ENCODE measurements at places on chromosomes 5 and 9.

- no peak for DNase-seq
These were observed 3.4 kb downstream of the EPB41L4B start for GRCh38 chr9:109317311-109317978.

DNA sequence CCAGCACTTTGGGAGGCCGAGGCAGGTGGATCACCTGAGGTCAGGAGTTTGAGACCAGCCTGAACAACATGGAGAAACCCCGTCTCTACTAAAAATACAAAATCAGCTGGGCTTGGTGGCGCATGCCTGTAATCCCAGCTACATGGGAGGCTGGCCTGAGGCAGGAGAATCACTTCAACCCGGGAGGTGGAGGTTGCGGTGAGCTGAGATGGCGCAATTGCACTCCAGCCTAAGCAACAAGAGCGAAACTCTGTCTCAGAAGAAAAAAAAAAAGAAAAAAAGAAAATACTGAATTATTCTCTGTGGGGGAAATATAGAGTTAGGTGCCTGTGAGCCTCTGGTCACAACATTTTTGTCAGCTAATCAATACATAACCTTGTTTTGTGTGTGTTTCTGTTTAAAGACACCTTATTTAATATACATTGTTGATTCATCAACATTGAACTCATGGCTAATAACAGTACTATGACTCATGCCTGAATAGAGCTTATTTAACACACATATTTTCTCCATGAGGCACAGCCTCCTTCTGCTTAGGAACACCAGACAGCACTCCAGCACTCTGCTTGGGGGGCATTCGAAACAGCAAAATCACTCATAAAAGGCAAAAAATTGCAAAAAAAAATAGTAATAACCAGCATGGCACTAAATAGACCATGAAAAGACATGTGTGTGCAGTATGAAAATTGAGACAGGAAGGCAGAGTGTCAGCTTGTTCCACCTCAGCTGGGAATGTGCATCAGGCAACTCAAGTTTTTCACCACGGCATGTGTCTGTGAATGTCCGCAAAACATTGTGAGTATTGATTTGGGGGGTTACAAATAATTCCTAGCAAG is at the start of gene IL31RA:
IL31RA (plus strand) TSS at position 519 of the 836 bp plus-strand sequence; CDS start at position 733, 214 bp downstream.
- no peak for DNase-seq

- no peak for DNase-seq
These were observed 174.7 kb upstream of the PPP1R2B start for GRCh38 chr5:156675395-156675794.

DNA sequence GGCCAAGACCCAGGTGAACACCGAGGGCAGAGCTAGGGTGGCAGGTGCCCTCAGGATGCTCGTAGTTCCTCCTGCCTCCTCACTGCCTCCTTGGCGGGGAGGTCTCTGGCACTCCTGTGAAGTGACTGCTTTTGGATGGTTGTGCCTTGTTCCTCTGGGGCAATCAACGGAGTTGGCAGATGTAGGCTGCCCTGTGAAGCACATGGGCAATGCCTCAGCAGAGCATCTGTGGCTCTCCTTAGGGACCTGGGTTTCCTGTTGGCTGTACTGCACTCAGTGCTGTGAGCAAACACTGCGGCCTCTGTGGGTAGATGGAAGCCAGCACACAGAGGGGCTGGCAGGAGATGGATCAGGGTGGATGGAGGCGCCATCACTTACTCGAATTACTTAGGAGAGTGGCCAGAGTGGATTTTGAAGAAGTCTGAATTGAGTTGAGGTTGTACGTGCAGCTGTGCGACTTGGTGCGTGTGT is 71.4 kb upstream of the COL5A1 start:
- DNase-seq, result no peak

DNA sequence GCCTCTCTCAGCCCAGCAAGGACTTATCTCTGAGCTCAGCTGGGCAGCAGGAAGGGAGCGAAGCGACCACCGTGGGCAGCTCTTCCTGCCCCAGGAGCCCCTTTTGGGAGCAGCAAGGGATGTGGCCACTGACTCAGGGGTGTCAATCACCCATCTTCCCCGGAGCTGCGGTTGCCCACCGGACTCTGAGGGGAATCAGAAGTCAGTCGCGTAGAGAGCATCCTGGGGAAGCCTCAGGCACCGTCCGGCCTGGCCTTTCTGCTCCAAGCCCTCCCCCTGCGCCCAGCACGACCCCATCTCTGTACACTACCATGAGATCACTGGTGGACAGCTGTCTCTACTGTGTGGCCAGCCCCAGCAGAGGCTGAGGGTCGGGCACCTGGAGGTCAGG is 24.6 kb downstream of the GFI1B start:
- no peak for DNase-seq

- DNase-seq, result no peak
These were observed 127.8 kb upstream of the RAPGEF1 start for GRCh38 chr9:131867611-131868192.

DNA sequence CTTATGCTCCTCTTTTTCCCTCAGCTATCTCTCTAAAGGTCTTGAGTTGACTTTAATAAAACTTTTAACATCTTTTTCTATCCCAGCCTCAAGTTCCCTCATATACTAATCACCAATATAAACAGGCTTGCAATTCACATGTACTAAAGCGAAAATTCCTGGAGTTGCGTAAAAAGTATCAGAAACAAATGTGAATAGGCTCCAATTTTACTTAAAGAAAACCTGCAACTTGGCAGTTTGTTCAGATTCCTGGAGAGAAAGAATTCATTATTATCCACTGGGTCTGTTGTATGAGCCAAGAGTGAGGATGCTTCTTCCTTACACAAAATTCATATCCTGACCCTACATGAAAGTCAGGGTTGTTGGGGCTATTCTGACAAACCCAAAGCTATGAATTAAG is 384.2 kb downstream of the DTWD2 start:
- no peak for DNase-seq

GRCh38 chr5:14945450-14945849 is 73.9 kb upstream of the ANKH start:
- DNase-seq, result no peak

DNA sequence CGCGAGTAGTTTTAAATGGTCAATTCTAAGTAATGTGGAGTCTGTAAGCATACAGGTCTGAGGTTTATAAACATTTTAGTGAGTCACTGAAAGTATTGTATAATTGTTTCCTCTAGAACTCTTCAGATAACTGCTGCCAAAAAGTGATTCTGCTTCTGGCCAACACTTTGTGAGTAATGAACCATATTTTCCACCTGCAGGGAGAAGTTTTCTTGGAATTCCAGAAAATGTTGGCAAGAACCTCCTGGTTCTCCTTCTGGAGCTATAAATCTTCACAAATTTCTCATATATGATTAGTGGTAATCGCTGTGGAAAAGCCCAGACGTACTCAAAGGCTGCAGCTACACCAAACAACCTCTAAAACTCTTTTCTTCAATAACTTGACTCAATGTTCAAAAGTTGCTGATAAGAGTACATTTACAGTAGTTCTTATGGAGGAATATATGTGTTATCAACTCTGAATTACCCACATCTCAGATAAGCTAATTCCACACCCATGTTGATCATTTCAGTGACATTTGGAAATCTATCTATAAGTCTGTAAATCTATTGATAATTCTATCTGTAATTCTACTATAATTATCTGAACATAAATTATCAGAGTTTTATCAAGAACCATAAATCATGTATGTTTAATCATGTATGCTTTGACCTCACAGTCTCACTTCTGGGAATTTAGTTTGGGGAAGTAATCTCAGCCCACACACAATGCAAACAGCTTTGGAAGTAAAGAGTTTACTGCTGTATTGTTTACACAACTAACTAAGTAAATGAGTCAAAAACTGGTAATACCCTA is 74.1 kb downstream of the FNBP1 start:
- no peak for DNase-seq

- DNase-seq, result no peak
These were observed 368.4 kb downstream of the CDH18 start for GRCh38 chr5:19619571-19619970.

DNA sequence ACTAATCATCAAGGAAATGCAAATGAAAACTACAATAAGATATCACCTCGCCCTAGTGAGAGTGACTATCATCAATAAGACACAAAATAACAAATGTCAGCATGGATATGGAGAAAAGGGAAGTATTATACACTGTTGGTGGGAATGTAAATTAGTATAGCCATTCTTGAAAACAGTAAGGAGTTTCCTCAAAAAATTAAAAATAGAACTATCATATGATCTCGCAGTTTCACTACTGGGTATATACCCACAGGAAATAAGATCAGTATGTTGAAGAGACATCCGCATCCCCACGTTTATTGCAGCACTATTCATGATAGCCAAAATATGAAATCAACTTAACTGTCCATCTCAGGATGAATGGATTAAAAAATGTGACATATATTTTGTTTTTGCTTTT is 31.6 kb upstream of the STK32A start:
- DNase-seq, result no peak

DNA sequence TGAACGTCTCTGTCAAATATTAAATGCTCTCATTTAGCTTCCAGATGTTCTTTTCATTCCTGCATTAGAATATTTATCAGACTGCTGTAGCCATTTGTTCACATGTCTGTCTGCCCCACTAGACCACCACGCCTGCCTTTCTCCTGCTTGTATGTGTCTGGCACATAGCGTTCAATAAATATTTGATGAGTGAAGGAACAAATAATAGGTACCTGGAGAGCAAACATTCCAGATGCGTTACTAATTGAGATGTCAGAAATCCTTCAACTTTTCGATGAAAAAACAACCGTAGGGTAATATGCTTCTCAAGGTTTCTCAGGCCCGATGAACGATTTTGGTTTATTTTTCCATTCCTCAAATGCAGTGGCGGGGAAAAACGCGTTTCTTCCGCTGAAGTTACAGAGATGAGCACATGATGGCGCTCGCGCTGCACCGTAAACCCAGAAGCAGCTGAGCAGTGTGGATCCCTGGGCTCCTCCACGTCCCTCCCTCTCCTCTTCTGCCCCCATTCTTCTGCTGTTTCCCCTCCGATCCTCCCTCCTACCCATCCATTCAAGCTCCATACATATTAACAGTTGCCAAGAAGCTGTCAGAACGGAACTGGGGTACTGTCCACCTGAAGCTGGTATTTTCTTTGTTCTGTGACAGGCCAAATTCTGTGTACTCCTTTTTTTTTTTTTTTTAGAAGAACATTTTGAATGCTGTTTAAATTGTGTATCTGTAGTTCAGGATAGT is 245.4 kb downstream of the MPDZ start:
- no peak for DNase-seq

DNA sequence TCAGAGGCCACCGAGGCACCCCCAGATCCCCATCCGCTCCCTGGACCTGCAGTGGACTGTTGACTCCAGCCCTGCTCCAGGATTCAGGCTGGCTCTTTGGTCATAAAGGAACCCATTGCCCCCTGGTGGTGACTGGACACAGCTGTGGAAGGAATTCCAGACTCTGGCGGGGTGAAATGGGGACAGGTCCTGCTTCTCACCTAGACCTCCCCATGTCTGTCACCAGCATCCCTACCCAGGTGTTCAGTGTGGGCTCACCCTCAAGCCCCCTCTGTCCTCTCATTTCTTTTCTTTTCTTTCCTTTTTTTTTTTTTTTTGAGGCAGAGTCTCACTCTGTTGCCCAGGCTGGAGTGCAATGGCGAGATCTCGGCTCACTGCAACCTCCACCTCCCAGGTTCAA is 25.5 kb upstream of the STXBP1 start:
- peak; percentile 73 for DNase-seq

- no peak for DNase-seq
These were observed 79.4 kb upstream of the UNC5A start for GRCh38 chr5:176730815-176731475.

DNA sequence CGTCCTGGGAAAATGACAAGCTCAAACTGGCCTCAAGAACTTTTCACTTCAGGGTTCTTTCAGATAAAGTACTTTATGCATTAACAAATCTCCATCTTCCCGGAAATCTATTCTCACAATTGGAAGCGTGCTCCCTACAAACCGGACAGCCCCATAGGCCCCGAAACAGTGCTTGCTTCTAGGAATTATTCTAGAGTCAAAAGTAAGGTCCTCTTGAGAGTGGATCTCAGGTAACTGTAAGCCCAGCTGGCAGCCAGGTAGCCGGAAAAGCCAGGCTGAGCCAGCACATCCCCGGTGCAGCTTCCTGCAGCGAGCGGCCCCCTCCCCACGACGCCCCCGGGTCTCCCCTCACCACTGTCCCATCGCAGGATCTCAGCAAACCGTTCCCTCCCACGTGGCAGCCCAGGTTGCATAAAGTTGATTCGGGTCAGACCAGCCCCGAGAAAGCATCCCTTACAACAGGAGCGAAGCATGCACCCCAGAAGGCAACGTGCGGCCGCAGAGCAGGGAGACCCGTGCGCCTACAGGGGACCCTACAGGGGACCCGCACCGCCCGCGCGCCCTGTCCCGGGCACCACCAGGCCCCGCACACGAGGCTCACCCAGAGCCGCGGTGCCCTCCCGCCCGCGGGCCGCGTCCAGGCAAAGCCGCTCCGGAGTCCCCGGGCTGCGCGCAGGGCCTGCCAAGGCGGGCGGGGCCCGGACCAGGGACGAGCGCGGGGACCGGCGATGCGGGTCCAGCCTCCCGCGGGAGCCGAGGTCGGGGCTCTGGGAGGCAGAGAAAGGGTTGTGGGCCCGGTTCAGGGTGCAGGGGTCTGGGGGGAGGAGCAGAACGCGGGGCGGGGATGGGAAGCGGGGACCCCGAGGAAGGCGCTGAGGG is 920 bp downstream of the LPCAT1 start:
- DNase-seq, result no peak

- DNase-seq, result no peak
These were observed 16.6 kb downstream of the OTULINL start for GRCh38 chr5:14598225-14598624.
